Epithelial cell of prostate (primary cell): ENCODE measurements at places on chromosomes 3 and 15.

DNA sequence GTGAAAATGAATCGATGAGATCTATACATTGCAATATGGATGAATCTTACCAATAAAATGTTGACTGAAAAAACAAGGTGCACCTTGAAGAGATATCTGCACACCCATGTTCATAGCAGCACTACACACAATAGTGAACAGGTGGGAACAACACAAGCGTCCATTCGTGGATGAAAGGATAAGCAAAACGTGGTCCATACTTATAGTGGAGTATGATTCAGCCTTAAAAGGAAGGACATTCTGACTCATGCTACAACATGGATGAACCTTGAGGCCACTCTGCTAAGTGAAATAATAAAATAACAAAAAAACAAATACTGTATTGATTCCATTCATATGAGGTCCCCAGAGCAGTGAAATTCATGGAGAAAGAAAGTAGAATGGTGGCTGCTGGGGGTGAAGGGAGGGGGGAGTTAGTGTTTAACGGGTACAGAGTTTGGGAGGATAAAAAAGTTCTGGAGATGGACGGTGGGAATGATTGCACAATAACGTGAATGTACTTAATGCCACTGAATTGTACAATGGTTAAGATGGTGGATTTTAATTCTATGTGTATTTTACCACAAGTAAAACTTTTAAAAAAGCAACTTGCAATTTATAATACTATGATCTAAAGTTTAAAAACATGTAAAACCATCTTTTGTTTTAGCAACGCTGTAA, 35.6 kb downstream of the IQSEC1 start:
- DNase-seq: no peak

GRCh38 chr3:8070011-8070410, 431.6 kb upstream of the LMCD1 start:
- no peak for DNase-seq

DNA sequence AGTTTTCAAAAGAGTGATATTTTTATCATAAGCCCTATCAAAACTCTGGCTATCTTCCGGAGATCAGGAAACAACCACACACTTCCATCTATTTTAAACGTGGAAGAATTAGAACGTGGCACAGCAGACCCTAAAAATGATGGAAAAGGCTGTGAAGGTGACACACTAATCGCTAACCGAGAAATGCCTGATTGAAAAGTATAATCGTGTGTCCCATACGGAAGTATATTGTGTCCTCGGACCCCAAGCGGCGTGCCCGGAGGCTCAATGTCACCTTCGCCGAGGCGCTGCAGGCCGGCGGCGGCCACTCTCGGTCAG, 642 bp downstream of the COX5A start:
- no peak for DNase-seq

- no peak for DNase-seq
These were observed 986 bp downstream of the KPNA4 start for GRCh38 chr3:160564258-160564911.

- peak; percentile 12 for DNase-seq
These were observed 112.6 kb downstream of the ERC2 start for GRCh38 chr3:56355570-56356185.

DNA sequence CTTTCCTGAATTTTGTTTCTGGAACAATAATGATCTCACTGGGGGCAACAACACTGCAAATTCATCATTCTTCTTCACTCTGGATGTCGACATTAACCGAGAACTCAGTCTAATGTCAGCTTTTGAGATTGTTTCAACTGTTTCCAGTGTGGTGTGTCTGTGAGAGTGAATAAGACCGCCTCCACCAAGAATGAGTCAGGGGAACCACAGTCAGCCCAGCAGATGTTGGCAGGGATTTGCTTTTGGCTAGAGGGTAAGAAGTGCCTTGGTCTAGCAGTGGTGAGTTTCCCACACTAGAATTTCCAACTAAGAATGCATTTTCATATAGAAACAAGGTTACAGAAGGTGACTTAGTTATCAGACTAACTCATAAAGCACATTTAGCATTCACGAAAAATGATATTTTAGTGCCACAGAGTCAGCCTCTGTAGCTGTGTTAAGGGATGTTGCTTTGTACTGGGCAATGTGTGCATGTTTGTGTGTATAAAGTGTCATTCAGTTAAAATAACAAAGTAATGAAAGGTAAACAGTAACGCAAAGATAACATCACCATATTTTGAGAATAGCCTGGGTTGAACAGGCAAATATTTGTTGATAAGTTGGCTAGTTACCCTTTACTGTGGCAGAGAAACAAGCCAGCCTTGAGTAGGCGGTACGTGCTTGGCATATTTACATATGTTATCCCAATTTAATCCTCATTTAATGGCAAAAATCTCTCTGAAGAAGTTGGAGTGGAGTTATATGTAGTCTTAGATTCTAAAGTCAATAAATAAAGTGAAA, 33.8 kb downstream of the DRD3 start:
- no peak for DNase-seq

DNA sequence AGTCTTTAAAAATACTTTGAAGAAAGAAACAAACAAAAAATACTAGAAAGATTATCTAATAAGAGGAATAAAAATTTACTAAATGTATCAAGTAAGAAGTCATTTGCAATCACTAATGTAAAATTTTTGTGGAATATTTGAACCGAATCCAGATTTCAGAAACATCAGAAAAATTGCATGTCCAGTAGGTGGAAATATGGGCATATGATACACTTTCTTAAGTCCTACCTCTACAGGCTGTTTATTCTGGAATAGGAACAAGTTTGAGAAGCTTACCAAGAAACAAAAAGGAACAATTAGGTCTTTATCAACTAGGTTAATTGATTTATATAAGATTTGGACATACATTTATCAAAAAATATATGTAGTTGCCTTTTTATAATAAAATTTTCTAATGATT, 292.9 kb upstream of the ROBO1 start:
- DNase-seq: no peak

DNA sequence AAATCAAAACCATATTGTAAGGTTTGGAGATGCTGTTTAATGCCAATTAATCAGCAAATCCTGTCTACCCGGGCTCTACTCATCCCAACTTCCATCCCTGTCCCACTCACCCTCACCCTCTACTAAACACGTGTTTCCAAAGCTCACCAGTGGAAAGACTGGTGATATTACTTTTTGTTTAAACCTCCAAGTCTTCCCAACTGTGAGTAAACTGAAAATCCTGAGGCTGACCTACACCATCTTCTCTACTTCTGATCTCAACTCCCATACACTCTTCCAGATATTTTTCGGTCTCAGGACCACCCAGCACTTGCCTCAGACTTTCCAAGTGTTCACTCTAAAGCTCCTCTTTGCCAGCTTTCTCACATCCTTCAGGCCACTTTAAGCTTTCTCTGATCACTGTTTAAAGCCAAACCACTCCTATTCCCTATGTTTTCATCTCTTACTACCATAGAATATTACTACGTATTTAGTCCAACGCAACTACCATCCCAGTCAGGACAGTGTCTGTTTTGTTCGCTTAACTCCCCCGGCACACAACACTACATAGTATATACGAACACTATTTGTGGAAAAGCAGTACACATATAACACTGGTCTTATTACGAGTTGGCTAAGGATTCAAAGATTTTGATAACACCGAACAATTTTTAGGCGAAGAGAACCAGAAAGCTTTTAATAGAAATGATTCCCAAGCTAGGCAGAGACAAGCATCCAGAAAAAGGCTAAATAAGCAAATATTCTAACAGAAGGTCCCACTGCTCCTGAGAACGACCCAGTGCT, 684 bp downstream of the RPL4 start:
- no peak for DNase-seq

GRCh38 chr3:59424268-59425010, 374.6 kb upstream of the CFAP20DC start:
- peak; percentile 89 for DNase-seq

GRCh38 chr15:49686599-49686998, 65.8 kb downstream of the DTWD1 start:
- DNase-seq: peak; percentile 20

GRCh38 chr3:65200310-65200970, 512.6 kb upstream of the ADAMTS9 start:
- DNase-seq: no peak

DNA sequence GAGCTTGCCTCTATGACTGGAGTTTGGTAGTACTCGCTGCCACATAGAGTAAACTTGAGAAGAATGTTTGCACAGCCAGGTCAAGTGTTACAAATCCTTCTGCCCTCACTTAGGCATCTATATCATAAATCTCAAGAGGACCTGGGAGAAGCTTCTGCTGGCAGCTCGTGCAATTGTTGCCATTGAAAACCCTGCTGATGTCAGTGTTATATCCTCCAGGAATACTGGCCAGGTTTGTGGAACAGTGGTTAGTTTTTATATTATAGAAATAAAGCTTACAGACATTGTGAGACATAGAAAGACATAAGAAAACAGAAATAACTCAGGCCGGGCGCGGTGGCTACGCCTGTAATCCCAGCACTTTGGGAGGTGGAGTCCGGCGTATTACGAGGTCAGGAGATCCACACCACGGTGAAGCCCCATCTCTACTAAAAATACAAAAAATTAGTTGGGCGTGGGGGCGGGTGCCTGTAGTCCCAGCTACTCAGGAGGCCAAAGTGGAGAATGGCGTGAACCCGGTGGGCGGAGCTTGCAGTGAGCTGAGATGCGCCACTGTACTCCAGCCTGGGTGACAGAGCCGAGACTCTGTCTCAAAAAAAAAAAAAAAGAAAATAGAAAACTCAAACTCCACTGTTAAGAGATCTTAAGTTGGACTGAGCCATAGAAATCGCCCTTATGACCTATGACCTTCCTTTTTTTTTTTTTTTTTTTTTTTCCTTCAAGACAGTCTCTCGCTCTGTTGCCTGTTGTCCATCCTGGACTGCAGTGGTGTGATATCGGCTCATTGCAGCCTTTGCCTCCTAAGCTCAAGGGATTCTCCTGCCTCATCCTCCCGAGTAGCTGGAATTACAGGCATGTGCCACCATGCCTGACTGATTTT, 2.2 kb downstream of the RPSA start:
- DNase-seq: no peak

DNA sequence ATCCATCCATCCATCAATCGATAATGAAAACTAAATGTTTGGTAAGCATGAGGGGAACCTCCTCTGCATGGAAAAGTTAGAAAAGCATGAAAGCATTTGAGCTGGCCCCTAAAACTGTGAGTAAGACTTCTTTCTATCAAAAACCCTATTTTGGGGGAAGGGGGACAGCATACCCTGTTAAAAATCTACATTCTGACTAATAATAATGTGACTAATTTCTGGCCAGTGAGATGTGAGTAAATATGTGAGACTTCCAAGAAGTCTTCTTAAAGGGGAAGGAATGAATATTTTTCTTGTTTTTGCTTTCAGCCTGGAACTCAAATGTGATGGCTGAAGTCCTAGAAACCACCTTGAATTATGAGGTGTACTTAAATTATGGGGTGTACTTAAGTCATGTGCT, 54.9 kb downstream of the C3orf85 start:
- no peak for DNase-seq

DNA sequence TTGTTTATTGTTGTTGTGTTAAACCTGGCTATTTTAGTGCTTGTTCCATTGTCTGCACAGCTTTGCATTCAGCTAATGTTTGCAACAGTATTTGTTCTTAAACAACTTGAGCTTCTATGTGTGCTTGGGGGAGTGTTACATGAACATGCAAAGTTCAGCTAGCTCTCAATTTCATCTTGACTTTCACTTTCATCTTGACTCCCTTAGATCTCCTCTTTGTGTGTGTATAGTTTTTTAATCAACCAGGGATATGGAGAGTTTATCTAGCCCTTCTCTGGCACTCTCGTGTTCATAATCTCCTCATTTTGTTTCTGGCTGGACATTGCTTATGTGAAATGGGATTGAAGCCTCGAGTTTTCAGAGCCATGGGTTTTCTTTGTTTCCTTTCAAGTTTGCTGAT, 212.4 kb upstream of the ZBTB20 start:
- no peak for DNase-seq

DNA sequence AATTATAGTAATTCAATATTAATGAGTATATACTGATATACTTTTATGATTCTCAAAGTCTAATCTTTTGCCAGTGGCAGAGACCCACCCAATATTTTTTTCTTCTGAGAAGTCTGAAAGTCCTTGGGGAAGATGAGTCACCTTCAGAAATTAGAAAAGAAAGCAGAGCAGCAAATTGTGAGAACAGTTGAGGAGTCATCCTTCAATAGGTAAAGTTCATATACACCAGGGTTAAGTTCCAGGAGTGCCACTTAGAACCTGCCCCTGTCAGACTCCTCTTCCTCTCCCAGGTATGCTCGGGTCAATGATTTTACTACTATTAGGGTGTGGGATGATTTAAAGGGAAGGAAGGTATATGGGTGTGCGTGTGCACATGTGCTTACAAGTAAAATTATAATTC, 7.1 kb downstream of the CLRN1 start:
- DNase-seq: no peak

- peak; percentile 96 for DNase-seq
These were observed 31.0 kb downstream of the ENTPD3 start for GRCh38 chr3:40417845-40418543.

- DNase-seq: no peak
These were observed 37.6 kb upstream of the SLC22A13 start for GRCh38 chr3:38227989-38228388.

DNA sequence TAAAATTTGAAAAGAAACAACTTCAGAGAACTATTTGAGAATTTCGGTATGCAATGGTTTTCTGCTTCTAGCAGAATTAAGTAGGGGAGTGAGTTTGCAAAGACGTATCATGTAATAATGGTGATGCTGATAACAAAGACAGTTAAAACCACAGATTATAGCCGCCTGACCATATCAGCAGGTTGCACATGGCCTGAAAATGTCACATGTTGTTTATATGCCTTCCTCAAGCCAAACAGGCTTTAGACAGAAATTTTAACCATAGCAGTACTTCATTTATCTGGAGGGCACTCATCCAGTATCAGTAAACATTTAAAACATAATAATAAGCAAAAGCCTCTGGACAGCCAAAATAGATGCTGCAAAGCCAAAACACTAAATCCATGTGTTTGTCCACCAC, 131.7 kb downstream of the RYR3 start:
- no peak for DNase-seq

- DNase-seq: no peak
These were observed 145.5 kb upstream of the PFN2 start for GRCh38 chr3:150116196-150116595.

- no peak for DNase-seq
These were observed 889 bp upstream of the LRRIQ4 start for GRCh38 chr3:169811631-169812331.

- no peak for DNase-seq
These were observed 1060.0 kb downstream of the NAALADL2 start for GRCh38 chr3:175919133-175919532.

DNA sequence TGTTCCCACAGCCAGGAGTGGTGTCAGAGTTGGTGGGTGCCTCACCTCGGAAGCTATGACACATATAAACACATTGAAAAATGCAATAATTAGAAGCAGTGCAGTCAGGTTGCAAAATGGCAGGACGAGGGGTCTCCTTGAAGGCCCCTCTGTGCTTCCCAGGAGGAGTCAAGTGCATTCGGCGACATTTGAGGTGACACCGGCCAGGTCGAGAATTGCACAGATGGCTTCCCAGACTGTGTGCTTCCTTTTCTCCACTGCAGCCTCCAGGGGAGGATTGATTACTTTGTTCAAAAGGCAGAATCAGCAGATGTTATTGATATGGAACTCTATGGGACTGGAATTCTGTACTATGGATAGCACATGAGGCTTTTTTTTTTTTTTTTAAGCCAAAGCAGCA, 163.2 kb downstream of the MINAR1 start:
- no peak for DNase-seq

- no peak for DNase-seq
These were observed 13.7 kb upstream of the COL8A1 start for GRCh38 chr3:99624496-99625236.

GRCh38 chr15:35444557-35445204, 101.3 kb downstream of the DPH6 start:
- DNase-seq: no peak

- DNase-seq: no peak
These were observed 150.9 kb upstream of the ATP10A start for GRCh38 chr15:26013981-26014380.

- DNase-seq: no peak
These were observed 2.0 kb upstream of the ZBTB47 start for GRCh38 chr3:42651248-42652091.
